Mucosa of gallbladder (tissue), 1 donor: ENCODE measurements at places on chromosomes 11 and 22.

- no peak for DNase-seq
These were observed 34.0 kb downstream of the WNT7B start for GRCh38 chr22:45942787-45943493.

GRCh38 chr11:134792044-134792443 is 380.0 kb upstream of the B3GAT1 start:
- DNase-seq, result no peak

GRCh38 chr22:42714768-42715390 is 5.8 kb downstream of the A4GALT start:
- no peak for DNase-seq

DNA sequence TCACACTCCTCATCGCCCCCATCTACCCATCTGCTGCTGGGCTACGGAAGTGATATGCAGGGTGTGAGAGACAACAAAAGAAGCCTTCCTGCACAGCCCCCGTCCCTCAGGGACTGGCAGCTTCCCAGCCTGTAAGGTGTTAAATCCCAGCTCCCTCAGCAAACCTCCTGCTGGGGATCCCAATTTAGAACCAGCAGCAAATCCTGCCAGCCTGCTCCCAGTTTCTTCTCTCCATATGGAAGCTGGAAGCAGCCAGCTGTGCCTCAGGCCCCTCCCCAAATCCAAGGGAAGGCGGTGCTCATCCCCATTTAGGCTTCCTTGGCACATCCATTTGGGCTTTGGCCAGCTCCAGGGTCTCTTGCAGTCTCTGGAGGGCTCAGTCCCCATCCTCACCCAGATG is 47.5 kb downstream of the PAMR1 start:
- DNase-seq, result no peak
